ENCODE measurements at places on chromosomes 2 and 18.

GRCh38 chr2:240605867-240606743, 19.2 kb upstream of the GPR35 start:
- DNase-seq: no peak

DNA sequence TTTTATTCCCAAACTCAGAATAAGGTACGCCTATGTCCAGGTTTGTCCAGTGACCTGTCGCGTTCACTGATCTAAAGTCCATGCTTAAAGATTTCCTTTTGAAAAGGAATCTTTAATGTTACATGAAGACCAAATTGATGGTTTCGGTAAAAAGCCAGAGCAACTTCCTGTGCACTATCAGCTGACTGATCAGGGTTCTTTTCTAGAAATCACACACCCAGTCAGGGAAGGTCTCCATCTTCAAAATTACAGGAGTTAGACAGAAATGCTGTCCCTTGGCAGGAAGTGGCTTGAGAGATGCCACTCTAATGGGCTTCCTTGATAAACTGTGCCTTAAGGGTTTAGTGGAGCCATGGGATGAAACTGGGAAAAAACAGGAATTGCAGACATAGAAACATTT, 14.7 kb upstream of the ARHGAP25 start:
- no peak for DNase-seq

DNA sequence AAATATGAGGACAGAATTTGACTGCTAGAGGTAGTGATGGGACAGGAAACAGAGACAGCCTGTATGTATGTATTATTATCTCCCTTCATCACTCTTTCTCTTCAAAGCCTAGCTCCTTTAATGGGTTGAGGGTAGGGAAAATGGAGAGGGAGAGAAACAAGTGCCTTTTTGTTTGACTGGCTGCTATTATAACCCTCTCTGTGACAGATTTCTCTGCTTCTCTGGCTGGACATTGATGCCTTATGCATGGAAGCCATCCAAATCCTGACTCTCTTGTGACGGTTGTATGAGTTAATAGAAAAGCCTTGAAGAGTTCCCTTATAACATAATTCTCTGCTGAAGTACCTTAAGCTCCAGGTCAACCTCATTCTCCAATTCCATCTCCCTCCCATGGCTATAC, 118.5 kb upstream of the COL5A2 start:
- DNase-seq: no peak

DNA sequence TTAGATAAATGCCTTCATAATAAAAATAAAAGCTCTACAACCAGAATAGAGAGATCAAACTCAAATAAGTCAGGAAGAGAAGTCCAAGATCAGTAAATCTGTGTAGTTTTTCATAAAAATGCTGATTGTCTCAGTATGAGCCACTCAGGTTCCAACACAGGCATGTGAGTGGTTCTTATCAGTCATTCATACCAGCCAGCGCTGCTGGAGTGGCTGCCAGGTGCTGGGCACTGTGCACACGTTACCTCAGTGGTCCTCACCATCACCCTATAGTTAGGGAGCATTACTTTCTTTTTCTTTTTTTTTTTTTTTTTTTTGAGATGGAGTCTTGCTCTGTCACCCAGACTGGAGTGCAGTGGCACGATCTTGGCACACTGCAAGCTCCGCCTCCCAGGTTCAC, 23.8 kb downstream of the CNDP1 start:
- DNase-seq: no peak

GRCh38 chr2:95700519-95700918, 108.7 kb downstream of the TRIM43 start:
- DNase-seq: no peak

DNA sequence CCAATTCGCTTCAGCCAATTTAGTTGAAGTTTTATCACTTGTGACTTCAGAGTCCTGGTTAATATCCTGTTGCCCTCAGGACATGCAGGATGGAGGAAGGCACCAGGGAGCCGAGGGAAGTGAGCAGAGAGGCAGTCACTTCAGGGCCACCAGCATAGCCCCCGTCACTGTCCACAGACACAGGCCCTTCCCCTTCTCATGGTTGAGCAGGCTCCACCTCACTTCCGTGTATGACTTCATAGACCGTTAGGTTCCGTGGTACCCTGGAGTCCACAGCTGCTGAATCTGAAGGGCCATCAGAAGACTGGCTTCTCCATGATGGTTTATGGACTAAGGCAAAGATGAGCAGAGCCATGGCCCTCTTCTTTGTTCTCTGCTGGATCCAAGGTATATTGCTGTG, at the start of gene C2orf92:
TSS of gene C2orf92 (plus strand) at position 266 of the 400 bp plus-strand sequence. CDS start at position 342, 76 bp downstream.
- no peak for DNase-seq

DNA sequence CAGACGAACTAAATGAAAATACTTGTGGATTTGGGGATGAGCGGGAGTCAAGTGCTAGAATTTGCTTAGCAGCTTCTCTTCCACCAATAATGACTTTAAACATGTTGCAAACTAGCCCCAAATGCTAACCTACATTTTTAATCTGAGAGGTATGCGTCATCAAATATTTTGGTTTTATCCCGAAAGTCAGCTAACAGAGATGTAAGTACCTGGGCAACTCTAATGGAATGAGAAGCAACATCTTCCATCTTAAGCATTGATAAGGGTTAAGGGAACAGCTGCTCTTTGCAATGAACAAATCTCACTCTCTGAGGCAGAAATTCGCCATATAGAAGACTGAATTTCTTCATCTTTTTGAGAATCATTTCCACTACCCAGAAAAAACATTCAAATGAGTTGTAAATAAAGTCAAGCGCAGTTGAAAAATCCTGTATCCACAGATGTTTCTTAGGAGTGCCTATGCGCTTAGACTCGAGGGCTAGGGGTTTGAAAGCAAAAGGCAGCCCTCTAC, 926 bp upstream of the YPEL5 start:
- no peak for DNase-seq

DNA sequence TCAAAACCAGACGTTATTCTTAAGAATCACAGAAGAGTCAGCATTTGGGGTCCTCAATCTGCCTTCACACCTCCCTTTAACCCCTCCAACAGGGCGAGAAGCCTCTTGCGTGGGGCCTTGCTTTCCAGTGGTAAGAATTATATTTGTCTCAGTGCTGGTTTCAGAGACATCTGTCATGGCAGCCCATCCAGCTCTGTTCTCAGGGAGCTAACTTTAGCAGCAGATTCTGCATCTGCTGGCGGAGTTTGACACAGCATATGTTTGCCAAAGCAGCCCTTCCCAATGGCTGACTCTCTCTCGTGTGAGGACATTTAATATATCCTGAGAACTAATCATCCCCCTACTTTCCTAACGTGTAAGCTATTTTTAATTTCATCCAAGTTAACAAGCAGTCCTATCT, 91.5 kb upstream of the BCL11A start:
- no peak for DNase-seq

DNA sequence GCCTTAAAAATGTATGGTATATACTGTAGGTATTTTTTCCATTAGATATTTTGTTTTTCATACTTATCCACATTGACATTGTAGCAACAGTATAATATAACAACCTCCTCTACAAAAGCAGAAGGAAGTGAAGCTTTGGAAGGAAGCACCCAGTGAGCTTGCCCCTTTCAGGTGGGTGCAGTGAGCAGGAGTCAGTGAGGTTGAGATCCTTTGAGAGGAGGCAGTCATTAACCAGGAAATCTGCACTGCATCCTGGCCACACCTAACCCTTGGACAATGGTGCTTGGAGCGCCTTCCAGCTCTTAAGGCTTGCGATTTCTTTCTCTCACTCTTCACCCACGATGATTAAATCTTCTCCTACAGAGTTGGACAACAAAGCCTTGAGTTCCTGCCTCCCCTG, 13.9 kb downstream of the IL37 start:
- no peak for DNase-seq

- no peak for DNase-seq
These were observed 93.4 kb downstream of the SH3RF3 start for GRCh38 chr2:109222422-109222821.

- DNase-seq: no peak
These were observed 452.4 kb downstream of the LRATD1 start for GRCh38 chr2:15084826-15085489.

- DNase-seq: no peak
These were observed 272.8 kb downstream of the KCNS3 start for GRCh38 chr2:18151237-18151636.
